ENCODE measurements at places on chromosomes 5 and 9.

- DNase-seq = no peak
Observed at GRCh38 chr5:43874772-43875171, 271.8 kb downstream of the NNT start.

DNA sequence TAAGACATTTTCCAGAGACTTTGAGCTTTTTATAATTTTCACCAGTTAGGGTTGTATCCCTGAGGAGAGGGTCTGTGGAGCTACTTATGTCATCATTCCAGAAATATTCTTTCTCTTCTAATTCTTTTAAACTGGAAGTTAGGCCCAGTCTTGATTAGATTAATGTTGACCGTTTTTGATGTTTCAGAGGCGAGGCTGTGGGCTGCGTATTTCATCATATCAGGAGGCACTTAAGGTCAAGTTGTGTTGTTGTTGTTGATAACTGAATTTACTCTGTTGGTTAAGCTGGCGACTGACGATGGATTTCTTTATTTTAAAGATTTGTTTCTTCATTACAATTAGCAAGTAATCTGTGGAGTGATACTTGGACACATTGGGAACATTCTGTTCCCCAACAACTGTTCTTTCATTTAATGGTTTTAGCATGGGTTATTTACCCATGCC, 20.1 kb downstream of the IPO11 start:
- DNase-seq = no peak

GRCh38 chr9:14030375-14031059, 283.4 kb downstream of the NFIB start:
- DNase-seq = no peak

DNA sequence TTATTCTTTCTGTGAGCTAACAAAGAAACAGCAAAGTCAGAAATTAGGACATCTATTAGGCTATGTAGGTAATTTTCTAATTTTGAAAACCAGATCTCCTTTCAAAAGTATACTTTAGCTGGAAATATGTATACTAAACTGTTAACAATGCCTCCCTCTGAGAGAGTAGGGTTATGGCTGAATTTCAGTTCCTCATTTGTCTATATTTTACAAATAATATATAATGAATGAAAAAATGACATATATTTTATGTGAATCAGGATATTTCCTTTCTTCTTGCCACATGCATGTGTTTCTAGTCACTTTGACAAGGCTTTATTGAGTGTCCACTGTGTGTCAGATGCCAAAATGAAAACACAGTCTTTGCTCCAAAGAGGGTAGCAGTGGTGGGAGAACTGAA, 15.4 kb downstream of the HACD4 start:
- DNase-seq = no peak

DNA sequence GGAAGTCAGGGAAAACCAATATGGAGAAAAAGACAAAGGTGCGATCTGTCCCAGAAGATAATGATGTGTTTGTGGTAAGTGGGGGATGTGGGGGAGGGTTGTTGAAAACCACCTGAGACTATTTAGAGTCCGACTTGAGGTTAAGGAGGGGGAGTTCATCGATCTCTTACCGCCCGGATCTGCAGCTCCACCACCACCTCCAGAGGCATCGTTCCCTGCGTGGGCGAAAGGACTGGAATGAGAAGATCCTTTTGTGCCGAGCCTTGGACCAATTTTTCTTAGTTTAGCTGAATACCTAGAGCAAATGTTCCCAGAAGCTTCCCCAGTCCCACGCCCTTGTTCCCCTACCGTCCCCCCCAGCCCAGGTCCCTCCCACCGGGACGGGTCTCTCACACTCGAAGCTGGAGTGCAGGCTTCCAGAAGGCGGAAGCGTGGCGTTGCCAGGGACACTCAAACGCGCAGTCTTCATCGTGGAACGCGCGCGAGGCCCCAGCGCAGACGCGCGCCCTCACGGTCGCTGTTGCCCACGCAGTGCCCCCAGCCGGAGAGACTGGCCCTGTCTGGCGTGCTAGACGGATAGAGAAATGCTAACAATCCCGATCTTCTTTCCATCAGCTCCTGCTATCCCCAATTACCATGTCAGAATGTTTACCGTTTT, at the start of gene SPATA6L:
SPATA6L (minus strand) TSS at position 439 of the 658 bp plus-strand sequence; CDS start at position 209, 230 bp downstream.
- no peak for DNase-seq

DNA sequence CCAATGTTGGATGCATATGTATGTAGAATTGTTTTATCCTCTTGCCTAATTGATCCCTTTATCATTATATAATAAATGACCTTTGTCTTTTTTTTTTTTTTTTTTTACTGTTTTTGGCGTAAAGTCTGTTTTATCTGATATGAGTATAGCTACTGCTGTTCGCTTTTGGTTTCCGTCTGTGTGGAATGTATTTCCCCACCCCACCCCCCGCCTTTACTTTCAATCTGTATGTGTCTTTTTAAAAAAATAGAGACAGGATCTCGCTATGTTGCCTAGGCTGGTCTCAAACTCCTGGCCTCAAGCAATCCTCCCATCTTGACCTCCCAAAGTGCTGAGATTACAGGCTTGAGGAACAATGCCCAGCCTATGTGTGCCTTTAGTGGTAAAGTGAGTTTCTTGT, 11.3 kb downstream of the AHRR start:
- DNase-seq = peak; percentile 41

- peak; percentile 68 for DNase-seq
Observed at GRCh38 chr5:60522292-60522905, 177.6 kb downstream of the DEPDC1B start.

DNA sequence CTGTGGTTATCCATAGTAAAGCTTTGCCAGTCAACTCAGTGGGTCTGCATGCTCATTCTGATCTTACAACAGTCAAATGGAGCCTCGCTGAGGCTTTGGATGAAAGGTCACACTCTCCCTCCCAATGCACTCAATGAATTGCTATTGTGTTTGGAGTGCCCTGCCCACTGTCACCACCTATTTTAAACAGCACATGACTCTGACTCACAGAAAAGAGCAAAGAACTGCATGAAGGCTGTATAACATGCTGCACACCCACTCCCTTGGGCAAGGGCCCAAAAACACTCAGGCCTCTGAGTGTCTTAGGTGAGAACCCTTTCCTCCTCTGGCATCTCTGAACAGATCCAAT, 118.7 kb upstream of the CCDC112 start:
- DNase-seq = no peak

GRCh38 chr9:126704157-126704891, 90.6 kb downstream of the LMX1B start:
- DNase-seq = no peak

DNA sequence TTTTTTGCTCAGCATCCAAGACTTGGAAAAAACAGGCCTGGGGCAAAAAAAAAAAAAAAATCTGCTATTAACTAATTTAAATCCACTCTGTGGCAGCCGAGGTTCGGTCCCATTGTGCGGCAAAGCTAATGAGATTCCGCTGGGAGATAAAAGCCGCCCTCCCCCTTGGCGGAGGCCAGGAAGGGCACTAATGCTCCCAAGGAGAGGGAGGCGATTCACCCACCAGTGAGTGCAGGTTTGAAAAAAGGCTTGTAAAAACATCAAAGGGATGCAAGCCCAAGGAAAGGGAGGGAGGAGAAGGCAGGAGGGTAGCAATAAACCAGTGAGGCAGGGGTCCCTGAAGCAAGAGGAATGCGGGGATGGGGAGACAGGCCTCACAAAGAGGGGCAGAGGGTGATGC, 129.5 kb upstream of the RAPGEF1 start:
- no peak for DNase-seq
